ENCODE measurements at places on chromosomes 16 and 17. TPM values are rescaled to one million over a fixed set of nuclear protein-coding genes. Genes with fewer than 3 reads are reported as not detected.

- no peak for DNase-seq
These were observed 345.4 kb downstream of the PMP22 start for GRCh38 chr17:14919631-14920213.

DNA sequence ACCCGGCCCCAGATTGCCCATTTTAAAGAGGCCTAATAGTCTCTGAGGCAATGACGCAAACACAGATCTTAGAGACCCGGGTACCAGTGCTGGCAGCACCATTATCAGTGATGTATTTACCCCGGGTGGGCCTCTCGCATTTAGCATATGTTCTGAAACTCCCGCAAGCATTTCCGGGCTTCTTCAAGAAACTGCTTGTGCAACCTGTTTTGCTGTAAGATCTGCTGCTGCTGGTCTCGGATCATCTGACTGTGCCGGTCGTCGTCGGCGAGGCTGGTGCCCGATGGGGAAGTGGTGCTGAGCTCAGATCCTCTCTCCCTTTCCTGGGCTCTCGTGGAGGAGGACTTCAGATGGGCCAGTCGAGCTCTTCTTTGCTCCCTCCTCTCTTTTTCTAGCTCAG is 12.5 kb downstream of the CEP295NL start:
- DNase-seq: peak; percentile 54

GRCh38 chr16:10920726-10921427 is 21.4 kb downstream of the DEXI start:
- peak; percentile 48 for DNase-seq

DNA sequence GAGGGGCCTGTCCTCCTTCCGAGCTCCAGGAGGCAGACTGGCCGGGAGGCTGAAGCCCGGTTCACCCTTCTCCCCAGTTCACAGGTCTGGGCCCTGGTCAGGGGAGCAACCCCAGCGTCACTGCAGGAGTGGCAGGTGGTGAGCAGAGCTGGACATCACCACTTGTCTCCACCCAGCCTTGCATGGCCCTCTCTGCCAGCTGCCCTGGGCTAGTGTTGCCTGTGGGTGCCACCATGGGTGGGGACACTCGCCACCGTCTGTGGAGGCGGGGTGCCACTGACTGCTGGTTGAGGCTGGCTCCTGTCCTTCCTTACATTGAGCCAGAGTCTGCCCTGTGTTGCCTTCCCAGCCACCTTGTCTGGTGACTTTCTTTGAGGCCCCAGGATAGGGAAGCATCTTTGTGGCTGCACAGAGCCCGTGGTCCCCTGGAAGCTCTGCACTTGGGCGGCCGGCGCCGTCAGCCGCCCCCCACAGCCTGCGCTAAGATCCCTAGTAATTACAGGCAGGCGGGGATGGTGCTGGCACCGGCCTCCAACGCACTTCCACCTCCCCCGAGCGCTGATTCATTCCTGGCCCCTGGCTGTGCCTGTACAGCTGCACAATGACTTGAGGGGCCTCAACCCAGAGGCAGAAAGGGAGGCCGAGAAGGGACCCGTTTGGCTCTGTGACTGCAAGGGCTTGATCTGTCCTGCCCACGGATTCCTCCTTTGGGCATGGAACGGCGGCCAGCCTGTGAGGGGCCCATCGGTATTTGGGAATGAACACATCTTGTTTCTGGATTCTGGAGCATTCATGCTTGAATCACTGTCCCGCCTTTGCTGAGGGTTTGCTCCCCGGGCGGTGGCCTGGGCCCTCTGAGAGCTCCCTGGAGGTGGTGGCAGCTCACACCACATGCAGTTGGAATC is 5.2 kb downstream of the BAIAP2 start:
- peak; percentile 49 for DNase-seq

DNA sequence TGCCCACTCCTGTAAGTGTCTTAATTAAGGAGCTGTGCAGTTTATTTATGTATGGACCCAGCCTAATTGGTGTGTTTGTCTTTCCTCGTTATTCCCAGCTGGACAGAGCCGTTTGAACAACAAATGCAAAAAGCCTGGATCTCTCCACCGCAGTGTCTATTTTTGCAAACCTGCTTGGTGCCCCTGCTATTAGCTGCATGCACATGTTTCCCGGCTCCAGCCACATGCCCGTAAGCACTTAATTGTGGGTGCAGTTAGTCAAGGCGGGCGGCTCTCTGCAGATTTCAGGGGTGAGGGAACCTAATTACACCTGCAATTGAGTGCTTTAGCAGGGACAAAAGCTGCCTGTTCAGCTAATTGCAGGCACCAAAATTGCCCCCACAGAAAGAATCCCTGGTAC is 74.0 kb upstream of the GSE1 start:
- no peak for DNase-seq

DNA sequence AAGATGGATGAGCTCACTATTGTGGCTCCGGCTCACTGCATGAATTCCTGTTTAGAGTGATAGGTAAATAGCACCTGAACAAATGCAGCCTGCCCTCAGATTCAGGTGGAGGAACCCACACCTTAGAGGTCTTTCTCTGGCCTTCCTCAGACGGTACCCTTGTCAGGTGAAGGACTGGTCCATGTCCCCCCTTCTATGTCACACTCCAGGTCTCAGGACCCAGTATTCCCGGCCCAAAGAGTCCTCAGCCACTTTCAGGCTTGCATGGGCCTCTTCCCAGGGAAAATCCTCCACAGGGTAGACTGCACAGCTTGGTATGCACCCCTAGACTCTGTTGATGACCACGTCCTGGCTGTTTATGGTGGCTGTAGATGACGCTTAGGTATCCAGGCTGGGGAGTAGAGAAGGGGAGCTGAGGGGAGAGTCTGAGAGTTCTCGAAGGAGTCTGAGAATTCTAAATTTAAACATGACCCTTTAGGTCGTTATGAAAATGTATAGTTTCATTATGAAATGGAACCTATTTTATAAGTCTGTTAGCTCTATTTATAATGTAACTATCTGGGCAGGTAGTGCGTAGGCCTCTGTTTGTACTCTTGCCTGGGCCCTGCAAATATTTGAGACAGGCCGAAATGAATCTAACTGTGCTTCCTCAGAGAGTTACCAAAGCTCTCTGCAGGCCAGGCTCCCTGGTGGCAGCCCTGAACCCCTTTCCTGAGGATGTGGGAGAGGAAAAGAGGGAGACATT is 32.5 kb upstream of the CCR7 start:
- DNase-seq: no peak

- peak; percentile 61 for DNase-seq
These were observed 41.4 kb upstream of the PIRT start for GRCh38 chr17:10879190-10879836.

Gene SMIM22
- not detected for total RNA-seq

Measured in psoas muscle (tissue), 8 donors.